ENCODE measurements at places on chromosomes 7 and 10.

DNA sequence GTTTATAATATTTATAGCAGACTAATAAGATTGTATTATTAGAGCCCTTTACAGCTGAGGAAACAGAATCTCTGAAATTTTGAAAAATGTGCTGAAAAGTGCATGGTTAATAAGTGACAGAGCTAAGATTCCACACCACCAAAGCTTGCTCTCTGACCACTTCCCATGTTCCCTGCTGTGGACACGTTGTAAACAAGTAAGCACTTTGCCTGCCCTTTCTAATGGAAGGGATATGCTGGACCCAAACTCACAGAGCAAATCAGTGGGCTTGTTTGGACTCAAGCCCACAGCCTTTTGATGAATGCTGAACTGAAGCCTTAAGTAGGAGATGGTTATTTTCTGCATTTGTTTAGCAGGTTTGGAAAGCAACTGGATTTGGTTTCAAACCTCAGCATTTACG is 214.0 kb upstream of the TMEM72 start:
- DNase-seq = no peak

- DNase-seq = no peak
These were observed 7.6 kb downstream of the CUBN start for GRCh38 chr10:17122052-17122451.

GRCh38 chr10:75291805-75292204 is 56.0 kb upstream of the COMTD1 start:
- DNase-seq = no peak

GRCh38 chr7:70237831-70238575 is 639.7 kb downstream of the AUTS2 start:
- no peak for DNase-seq

DNA sequence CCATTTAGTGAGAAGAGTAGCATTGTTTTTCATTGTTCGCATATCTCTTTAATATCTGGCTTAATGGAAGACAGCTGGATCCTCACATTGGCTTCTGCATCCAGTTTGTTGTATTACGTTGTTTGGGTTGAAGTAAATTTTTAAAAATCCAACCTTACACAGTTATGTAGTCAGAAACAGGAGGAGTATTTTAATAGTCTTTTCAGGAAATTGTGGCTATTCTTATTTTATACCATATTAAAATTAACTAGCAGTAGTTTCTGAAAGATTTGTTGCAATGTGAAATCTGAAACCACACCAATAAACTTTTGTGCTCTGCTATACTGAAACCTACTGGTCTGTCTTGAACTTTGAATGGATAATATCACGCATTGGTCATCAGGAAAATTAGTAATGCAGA is 27.9 kb downstream of the MYPN start:
- no peak for DNase-seq

- no peak for DNase-seq
These were observed 559 bp upstream of the STEAP2 start for GRCh38 chr7:90210981-90211380.

DNA sequence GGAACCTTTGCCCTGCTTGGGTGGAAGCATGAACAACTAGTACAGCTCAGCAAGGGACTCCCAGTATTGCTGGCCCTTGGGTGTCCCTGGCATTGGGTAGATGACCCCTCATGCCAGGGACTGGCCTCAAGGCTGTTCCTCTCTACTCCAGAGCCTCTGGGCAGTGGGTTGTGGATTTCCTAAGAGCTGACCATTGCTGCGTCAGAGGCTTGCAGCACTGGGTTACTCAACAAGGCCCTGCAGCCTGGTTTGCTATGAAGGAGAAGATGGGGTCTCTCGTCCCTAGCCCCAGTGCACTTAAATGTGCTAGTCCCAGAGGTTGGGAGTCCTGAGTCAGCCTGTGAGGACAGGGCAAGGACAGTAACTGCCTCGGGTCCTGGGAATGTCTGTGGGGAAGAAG is 2.5 kb downstream of the VSIR start:
- DNase-seq = no peak

- no peak for DNase-seq
These were observed 99.2 kb downstream of the ATXN7L1 start for GRCh38 chr7:105776986-105777910.

DNA sequence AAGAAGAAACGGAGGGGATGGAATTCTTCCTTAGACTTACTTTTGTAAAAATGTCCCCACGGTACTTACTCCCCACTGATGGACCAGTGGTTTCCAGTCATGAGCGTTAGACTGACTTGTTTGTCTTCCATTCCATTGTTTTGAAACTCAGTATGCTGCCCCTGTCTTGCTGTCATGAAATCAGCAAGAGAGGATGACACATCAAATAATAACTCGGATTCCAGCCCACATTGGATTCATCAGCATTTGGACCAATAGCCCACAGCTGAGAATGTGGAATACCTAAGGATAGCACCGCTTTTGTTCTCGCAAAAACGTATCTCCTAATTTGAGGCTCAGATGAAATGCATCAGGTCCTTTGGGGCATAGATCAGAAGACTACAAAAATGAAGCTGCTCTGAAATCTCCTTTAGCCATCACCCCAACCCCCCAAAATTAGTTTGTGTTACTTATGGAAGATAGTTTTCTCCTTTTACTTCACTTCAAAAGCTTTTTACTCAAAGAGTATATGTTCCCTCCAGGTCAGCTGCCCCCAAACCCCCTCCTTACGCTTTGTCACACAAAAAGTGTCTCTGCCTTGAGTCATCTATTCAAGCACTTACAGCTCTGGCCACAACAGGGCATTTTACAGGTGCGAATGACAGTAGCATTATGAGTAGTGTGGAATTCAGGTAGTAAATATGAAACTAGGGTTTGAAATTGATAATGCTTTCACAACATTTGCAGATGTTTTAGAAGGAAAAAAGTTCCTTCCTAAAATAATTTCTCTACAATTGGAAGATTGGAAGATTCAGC is 158.7 kb upstream of the LANCL2 start:
- DNase-seq = no peak

DNA sequence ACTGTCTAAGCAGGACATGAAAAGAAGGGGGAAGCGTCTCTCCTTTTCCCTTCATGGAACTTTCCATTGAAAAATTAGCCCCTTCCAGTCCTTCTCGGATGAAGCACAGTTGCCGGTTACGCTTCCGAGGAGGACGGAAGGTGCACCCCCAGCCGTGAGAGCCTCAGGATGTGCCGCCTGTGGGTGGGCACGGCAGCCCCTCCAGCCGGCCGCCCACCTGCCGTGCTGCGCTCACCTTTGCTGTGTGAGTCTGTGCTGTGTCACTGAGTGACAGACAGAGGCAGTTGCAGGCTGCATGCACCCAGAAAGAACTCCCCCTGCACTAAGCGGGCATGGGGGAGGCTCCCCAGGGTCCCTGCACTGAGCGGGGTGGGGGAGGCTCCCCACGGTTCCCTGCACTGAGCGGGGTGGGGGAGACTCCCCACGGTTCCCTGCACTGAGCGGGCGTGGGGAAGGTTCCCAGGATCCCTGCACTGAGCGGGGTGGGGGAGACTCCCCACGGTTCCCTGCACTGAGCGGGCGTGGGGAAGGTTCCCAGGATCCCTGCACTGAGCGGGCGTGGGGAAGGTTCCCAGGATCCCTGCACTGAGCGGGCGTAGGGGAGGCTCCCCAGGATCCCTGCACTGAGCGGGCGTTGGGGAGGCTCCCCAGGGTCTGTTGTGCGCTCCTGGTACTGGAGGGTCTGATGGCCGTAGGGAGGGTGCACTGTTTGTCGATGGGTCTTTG is 74.2 kb downstream of the DNAJB6 start:
- no peak for DNase-seq

- DNase-seq = no peak
These were observed 338.5 kb downstream of the SEMA3D start for GRCh38 chr7:84848219-84848973.

Measured in CD4-positive, CD25-positive, alpha-beta regulatory T cell (primary cell).